Foreskin keratinocyte (primary cell): ENCODE measurements at places on chromosomes 12 and 14. TPM values are rescaled to one million over a fixed set of nuclear protein-coding genes. Genes with fewer than 3 reads are reported as not detected.

- DNase-seq, result no peak
Measured at GRCh38 chr14:105358140-105358846, 40.0 kb upstream of the TEX22 start.

DNA sequence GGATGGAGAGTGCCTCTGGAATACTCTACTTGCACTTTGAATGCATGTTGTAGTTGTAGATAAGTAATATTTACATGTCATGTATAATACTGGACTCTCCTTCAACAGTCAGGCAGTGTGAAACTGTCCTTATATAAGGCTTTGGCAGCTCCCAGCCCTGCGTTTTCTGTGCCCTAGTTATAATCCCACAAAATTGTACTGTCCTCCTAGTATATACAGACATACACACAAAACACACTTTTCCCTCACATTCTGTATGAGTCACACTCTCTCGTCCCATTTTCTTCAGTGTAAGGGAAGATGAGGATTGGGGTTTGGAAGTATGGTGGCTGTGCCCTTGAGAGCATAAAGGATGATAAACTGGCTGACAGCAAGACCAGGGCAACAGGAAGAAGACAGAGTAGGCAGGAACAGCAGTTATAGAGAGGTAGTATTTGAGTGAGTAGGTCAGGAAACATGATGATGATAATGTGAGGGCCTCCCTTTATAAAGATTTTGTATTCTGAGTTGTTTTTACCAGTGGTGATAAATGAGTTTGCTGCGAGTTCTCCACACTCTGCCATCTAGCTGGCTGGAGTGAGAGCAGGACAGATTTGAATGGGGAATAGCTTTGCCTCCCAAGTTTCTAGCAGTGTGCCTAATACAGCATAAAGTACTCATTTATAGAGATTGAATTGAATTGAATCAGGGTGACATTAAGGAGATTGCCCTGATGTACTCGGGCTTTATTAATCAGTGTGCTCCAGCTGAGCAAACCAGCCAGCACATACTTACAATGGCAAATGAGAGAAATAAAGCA is 5.0 kb downstream of the CREBL2 start:
- DNase-seq, result no peak

DNA sequence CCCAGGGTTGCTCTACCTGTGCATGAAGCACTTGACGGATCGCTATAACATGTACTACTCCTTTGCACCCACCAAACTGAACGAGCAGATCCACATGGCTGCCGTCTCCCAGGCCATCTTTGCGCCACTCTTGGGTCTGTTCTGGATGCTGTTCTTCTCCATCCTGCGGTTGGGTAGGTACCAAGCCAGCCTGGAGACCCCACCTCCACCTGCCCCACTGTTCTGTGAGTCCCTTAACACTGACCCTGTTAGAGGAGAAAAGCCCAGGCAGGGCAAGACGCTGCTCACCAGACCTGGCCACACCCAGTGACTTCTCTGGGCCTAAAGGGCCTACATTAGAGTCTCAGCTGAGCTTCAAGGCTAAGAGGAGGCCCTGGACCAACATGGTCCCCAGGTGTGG is 21.7 kb downstream of the NGB start:
- DNase-seq, result no peak

DNA sequence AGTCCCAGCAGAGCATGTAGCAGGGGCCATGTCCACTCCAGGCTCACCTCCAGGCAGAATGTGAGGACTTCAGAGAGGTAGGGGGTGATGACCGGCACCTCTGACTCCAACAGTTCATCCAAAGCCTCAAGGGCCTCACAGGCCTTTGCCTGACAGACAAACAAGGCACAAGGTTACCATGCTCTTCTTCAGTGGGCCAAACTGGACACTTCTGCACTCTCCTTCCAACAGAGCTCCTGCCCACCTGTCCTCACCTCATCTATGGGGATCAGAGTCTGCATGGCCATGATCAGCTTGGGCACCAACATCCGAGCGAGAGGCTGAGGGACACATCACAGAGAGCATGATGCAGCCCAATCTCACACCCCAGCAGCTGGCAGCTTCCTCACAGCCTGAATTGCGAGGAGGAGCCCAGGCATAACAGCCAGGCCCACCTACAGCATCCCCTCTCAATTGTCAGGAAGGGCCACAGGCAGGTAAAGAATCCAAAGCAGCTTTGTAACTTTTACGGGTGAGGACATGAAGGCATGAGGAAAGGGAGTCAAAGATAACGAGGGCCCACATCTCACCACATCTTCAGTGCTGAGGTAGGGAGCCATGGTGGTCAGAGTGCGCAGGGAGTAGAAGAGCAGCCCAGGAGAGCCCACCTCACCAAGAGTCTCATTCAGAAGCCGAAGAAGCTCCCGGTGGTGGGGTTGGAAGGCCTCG is 1.6 kb downstream of the IPO4 start:
- DNase-seq, result no peak

DNA sequence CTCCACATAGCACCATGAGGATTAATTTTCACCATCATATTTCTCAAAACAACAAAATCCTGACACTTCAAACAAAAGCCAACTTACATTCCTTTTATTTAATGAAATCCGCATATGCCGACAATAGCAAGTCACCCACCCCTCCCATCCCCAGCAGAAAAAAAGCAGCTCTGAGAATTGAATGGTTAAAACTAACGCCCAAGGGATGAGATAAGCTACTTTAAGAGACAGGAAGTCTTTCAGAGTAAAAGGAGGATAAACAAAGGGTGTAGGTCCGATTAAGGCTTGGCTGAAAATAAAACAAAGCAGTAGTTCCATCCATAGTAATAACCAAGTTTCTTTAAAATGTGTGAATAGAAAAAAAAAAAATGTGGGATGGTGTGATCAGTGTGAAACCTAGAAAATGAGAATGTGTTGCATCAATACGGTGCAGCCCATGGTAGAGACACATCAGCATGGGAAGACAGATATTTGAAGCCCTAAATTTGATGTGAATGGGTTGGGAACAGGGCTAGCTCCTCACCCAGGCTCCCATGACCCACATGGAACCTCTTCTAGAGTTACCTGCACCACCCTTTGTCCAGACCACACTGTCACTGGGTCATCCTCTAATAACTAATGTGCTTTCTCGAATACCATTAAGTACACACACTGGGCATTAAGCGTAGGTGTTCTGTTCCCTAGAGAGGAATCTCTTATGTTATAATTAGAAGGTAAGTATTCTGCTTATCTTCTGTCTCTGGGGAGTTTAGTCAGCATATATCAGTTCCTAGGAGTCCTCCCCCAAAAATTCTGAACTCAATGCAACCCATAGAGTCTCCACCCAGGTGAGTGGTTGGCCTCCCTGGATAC is 31.7 kb downstream of the RTRAF start:
- DNase-seq, result no peak

The RHEBL1 gene
- total RNA-seq, result 4.8 and 5.9 TPM in 2 replicates
